HS-27A (cell line): ENCODE measurements at places on chromosomes 6 and 20.

- DNase-seq, result no peak
These were observed 250.5 kb downstream of the ESR1 start for GRCh38 chr6:152057832-152058498.

- no peak for DNase-seq
These were observed 32.6 kb downstream of the HDGFL1 start for GRCh38 chr6:22601984-22602383.

DNA sequence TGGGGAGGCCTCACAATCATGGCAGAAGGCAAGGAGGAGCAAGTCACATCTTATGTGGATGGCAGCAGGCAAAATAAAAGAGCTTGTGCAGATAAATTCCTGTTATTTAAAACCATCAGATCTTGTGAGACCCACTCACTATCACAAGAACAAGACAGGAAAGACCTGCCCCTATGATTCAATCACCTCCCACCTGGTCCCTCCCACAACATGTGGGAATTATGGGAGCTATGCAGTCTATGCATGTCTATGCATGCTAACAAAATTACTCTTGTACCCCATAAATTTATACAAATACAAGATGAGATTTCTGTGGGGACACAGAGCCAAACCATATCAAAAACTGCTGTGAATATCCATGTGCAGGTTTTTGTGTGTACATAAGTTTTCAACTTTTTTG lies 25.6 kb upstream of the SCP2D1 start:
- no peak for DNase-seq

- DNase-seq, result no peak
These were observed 75.1 kb downstream of the NINL start for GRCh38 chr20:25510202-25510601.

DNA sequence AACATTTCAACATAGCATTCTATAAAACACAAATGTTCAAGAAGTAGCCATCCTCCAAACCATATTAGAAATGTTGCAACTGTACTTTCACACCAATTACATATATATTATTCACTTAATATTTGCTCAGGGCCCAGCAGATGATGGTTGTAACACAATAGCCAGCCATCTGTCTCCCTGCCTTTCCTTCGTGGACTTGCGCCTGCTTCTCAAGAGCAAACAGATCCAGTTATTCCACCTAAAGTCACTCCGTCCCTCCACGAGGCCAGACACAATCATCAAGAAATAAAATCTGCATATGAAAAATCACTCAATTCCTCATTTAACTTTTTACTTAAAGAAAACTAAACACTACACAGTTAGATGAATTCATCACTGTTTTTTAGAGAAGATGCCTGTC lies 160.4 kb downstream of the RALGAPA2 start:
- DNase-seq, result no peak

DNA sequence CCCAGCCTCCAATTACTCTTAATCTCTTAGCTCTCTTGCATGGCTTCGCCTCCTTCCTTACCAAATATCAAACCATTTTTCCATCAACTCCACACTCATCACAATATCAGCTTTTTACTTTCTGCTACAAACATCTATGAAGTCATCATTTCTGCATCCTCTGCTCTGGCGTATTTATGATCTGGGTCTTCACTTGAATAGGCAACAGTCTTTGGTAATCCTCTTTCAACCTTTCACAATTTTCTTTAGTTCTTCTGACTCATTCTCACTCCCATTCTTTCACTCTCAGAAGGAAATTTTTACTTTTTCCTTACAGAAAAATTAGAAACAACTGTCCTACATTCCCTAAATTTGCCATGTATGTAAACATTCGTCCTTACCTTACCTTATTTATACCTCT lies 522.4 kb downstream of the HDGFL1 start:
- no peak for DNase-seq

DNA sequence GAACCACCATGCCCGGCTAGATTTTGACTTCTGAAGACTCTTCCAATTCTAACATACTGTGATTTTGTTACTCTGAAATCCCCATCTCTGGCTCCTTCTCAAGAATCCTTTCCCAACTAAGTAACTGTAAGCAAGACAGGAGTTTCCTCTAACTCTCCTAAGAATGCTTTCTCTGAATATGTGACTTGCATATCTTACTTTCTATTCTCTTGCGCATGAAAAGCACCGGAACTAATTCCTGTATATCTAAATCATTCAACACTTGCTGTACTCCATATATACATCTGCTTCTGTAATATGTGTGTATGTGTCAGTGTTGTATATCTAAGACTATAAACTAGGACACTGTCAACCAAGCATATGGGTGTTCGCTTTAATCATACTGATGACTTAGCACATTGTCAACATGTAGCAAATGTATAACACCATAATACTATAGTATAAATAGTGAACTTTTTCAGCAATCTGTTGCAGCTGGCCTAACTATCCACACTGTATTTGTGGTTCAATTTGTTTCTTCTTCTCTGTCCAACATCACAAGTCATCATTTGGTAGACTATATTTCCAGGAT lies 108.1 kb upstream of the PRDM1 start:
- no peak for DNase-seq

DNA sequence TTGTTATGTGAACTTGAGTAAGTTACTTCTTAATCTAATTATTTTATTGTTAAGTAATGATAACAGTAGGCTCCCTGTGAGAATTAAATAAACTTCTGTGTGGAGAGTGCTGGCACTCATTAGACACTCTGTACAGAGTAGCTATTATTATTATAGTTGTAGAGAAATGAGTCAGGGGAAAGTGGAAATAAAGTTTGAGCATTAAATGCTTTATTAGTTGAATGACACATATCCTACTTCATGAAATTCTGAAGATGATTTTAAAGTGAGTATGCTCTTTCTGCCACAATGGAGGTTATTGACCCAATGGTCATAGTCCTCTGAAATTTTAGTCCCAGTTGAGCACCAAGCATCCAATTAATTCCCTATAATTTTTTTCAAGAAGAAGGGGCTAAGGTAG lies 5.9 kb downstream of the ECI2 start:
- no peak for DNase-seq

DNA sequence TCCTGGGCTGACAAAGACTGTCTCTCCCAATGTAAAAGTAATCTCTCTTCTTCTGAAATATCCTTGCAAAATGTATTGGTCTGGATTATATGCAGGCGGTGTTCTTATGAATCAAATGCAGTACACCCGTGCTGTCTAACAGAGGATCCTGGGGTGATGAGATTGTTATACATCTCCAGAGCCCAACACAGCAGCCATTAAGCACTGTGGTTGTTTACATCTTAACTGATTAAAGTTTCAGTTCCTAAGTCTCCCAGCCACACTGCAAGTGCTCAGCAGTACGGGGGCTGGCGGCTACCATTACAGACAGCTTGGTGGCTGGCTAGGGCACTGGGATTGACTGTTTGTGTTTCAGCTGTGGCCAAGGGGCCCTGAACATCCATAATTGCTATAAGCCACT lies 7.0 kb downstream of the UNC93A start:
- DNase-seq, result no peak

GRCh38 chr20:62537649-62538292 lies 62.0 kb upstream of the GATA5 start:
- no peak for DNase-seq

DNA sequence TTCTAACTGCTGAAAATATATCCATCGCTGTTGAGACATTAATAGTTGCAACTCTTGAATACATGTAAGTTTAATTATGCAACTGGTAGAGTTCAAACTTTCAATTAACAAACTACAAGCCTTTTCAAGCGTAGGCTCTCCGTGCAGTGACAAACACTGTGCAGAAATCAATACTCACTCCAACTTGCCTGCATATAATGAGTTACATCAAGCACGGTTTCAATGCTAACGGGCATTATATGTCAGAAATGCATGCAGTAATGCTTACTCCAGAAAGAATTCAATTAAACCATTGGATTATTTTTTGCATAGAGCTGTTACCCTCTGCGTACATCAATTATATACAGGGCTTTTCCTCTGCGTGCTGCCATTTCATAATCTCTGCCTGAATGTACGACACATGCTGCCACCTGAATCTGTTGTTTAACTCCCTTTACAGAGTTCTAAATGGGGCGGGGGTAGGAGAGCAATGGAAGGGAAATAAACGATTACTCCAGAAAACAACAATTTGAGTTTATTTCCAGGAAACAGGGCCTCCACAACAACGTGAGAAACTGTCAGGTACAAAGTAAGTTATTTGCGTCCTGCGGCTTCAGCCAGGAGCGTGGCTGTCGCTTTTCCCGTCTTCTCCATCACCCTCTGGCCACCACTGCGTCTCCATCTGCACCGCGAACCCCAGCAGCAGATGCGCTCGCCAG lies 1.8 kb downstream of the PTPRK start:
- no peak for DNase-seq

DNA sequence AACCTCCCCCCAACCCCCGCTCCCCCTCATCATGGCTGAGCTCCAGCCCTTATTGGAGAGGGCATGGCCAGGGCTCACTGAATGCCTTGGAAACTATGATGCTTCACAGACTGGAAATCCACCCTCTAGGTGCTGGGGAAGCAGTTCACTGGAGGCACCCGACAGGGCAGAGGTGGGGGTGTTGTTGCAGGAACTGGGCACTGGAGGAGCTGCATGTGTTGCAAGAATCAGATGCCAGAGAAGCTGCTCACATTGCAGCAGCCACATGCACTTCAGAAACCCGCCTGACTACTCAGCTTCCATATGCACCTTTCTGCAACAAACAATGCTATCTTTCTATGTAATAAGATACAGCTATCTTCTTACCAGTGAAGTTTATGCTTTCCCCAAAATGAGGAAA lies 7.9 kb upstream of the TBPL1 start:
- no peak for DNase-seq

DNA sequence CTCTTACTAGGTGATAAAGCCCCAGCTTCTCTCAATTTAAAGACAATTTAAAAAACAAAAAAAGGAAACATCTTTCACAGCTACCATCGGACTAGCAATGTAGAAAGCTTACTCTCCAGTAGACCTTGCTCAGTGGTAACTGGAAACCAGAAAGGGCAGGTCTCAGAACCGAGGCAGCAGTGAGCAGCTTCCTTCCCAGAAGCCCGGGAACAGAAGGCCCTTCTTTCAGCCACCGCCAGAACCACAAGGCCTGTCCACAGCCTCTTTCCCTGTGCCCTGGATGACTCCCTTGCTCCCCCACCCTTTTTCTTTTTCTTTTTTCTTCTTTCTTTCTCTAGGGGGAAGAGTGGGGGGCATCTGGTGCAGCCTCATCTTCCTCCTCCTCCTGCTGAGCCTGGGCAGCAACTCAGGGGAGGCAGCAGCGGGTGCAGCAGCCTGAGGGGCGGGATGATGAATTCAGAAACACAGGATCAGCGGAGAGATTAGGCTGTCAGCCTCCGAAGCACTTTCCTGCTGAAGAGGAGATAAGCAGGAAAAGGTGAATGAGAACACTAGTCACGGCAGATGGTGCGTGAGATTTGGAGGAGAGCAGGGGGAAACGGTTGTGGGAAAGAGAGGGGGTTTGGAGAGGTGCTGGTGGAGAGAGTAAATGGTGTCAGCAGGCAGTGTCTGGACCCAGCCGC lies 158.5 kb downstream of the ID4 start:
- DNase-seq, result no peak

- DNase-seq, result no peak
These were observed 3.5 kb upstream of the RAMACL start for GRCh38 chr6:166589786-166590574.

- no peak for DNase-seq
These were observed 25.9 kb upstream of the EFHC1 start for GRCh38 chr6:52394251-52394666.

GRCh38 chr20:10239954-10240353 lies 21.3 kb downstream of the SNAP25 start:
- DNase-seq, result no peak

DNA sequence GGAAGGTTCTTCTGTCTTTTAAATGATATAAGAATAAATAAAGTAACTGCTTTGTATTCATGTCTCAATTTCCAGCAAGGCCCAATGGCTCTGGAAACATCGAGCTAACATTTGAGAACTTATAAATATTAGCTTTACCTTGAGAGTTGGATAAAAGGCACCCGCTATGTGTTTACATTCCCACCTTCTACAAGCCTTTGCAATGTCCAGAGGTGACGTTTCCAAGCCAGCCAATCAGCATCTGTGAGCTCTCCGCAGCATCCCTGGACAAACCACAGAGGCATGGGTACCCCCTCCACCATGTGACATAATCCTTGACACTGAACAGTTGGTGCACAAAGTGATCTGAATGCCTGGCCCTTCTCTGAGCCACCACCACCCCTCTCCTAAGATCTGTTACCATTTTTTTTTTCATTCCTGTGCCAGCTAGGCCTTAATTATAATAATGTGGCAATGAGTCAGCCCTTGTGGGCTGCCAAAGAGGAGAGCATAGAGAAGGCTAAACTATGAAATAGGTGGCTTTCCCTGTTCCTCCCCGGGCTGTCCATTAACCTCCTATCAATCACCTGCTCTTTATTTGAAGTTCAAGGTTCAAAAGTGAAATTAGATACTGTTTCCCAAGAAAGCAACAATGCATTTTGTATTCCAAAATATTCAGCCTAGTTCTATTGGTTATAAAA lies 4.1 kb downstream of the CBLN4 start:
- DNase-seq, result no peak

GRCh38 chr6:166275714-166276166 lies 32.5 kb downstream of the PRR18 start:
- peak; percentile 1 for DNase-seq

DNA sequence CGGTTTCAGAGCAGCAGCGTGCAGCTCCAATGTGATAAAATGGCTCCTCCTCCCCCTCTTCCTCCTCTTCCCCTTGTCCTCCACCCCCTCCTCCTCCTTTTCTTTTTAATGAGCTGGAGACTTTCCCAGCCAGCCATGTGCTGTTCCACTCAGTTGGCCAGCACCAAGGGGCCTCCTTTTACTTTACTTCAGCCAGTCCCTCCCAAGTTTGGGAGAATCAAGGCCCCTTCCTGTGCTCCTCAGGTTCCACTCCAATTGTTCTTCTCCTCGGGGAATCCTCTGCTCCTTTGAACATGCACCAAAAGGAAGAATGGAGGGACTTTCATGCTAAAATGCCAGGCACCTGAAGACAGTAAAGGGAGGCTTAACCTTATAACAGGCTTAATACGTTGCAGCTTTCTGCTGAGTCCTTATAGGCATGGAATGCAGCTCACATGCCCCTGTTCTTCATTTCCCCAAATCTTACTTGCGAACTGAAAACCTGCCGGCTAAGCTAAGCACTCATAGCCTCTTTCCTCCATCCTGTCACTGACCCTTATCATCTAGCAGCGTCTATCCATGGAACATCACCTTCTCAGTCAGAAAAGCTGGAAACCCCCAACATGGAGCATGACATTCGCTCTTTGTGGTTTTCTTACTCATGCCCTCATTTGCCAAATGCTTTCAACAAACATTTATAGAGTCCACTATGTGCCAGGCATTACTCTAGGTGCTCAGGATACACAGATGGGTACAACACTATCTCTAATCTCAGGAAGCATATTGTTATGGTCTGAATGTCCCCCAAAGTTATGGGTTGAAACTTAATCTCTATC lies 170.6 kb downstream of the PHACTR1 start:
- DNase-seq, result no peak

- DNase-seq, result no peak
These were observed 294.0 kb downstream of the SOX4 start for GRCh38 chr6:21887231-21888185.

- no peak for DNase-seq
These were observed 146.9 kb downstream of the FUT9 start for GRCh38 chr6:96162711-96163120.

GRCh38 chr20:46735436-46735835 lies 26.0 kb downstream of the SLC2A10 start:
- no peak for DNase-seq
